ENCODE measurements at places on chromosomes 2 and 18.
A peak's percentile ranks its signal among the peaks of the same experiment; 100 is the strongest.

DNA sequence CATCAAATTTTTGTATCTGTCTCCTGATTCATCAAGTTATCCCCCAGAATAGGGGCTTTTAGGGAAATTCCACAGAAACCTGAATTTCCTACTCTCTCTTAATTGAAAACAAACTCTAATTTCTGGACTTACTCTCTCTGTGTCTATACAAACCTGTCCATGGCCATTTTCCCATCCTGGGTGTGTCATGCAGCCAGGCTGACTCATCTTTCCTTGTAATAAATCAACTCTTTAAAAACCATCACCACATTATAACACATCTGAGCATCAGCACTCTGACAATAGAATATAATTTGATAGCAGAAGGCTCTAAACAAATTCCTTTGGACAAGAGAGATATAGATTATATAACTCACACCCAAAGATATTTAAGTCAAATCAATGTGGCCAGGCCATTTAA lies 610.2 kb downstream of the DCC start:
- no peak for DNase-seq

DNA sequence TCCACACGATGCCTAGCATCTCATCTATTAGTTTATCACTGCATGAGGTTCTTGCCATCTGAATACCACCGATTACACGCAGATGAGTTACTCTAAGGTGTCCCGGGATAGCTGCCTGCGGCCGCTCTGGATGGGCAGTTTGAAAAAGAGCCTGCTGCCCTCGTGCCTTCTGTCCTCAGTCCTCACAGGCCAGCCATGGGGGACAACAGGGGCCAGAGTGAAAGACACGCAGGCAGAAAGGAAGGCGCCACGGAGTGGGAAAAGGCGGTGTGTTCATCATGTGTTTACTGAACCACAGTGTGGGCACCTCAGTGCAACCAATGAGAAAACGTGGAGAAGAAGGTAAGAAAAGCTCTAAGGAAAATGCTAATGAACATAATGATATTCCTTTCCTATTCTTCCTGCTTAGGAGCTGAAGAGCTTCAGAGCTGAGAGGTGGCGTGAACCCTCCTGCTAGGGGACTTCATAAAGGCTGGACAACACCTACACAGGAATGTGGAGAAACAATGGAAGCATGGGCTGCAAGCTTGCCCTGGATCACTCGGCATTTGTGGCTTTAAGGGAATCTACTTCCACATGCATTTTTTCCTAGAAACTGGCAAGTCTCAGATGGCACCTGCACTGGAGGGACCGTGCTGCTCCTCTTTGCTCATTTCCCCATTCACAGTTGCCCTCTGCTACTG lies 50.9 kb downstream of the CABYR start:
- DNase-seq, result no peak

- peak; percentile 86 for DNase-seq
These were observed 208.3 kb upstream of the FANCL start for GRCh38 chr2:58449286-58450010.

DNA sequence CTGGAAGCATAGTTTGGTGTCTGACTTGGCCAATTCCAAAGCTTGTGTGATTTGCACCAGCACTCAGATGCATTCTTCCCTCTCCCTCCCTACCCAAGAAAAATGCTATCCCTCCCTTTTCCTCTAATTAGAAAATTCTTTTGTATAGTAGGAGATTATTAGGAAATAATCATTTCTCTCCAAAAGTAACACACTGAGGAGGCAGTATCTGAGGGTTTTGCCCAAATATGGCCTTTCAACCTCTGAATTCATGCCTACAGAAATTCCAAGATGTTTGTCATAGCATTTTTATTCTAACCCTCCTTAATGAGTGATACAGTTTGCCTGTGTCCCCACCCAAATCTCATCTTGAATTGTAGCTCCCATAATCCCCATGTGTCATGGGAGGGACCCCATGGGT lies 5.0 kb upstream of the TMEM18 start:
- DNase-seq, result no peak

- DNase-seq, result peak; percentile 22
These were observed 25.8 kb downstream of the PHLPP1 start for GRCh38 chr18:62741118-62741566.

GRCh38 chr18:26764586-26764985 lies 100.9 kb downstream of the AQP4 start:
- no peak for DNase-seq

GRCh38 chr2:172888714-172889669 lies 153.3 kb downstream of the RAPGEF4 start:
- no peak for DNase-seq

DNA sequence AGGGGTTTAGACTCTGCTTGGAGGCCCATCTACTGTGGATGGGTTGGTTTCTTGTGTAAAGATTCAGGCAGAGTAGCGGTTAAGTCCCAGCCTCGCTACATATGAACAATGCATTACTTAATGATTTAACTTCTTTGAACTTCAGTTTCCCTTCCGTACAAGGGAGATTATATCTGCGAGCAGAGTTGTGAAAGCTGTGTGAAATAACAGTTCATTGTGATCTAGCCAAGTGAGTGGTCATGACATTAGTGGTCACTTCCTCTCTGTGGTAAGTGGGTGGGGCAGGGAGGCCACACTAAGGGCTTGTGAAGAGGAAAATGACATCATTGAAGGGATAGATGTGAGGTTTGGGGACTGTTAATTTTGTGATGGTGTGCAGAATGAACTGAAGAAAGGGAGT lies 14.1 kb upstream of the MEX3C start:
- DNase-seq, result peak; percentile 100

DNA sequence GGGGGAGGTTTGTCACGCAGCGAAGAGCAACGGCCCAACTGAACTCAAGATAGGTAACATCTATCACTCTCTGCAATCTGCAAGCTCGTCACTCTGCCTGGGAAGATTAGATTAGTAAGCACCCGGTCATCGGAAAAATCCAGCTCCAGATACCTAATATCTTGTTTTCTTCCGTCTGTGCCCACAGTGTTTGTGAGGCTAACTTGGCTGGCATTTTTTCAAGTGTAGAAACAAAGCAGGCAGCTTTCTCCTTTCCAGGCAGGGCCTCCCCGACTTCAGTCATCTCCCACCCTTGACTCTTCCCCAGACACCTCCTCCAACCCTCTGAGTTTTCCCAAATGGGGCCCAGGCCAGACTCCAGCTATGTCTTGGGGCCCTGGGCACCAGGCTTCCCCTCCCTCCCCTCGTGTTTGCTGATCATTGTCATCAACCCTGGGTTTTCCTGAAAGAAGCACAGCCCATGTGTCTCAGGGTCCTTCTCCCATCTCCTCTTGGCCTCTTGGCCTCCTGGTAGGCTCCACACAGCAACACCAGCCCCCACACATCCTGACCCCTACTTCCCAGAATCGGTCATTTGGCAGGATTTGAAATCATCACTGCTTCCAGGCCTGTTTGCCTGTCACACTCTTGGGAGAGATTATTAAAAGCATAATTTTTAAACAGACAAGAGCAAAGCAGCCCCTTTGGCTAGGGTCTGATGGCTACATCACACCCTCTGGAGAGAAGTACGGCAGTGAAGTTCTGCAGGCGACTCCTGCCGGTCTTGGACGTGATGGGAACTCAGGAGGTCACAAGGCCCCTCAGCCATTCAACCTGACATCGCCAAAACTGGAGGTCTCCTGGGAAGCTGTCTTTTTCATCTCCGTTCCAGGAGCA lies 144.9 kb upstream of the ID2 start:
- DNase-seq, result peak; percentile 22

- DNase-seq, result no peak
These were observed 58.1 kb downstream of the PAX3 start for GRCh38 chr2:222240676-222241049.

GRCh38 chr2:238104226-238104690 lies 4.1 kb downstream of the ESPNL start:
- DNase-seq, result no peak

- peak; percentile 60 for DNase-seq
These were observed at the start of gene COBLL1 for GRCh38 chr2:164841719-164842623. COBLL1 (minus strand) TSS chr2:164841823; CDS start chr2:164841196, 627 bp downstream.

Measured in inflammatory macrophage treated with lipopolysaccharide for 4 hours (primary cell).